ENCODE measurements at places on chromosomes 16 and 17.
A peak's percentile ranks its signal among the peaks of the same experiment; 100 is the strongest.

GRCh38 chr17:50345432-50346312, at the start of gene XYLT2:
Gene XYLT2 (plus strand): TSS chr17:50346126. CDS start chr17:50346141, 15 bp downstream.
- peak; percentile 89 for DNase-seq

GRCh38 chr17:46929413-46929812, 6.5 kb downstream of the GOSR2 start:
- no peak for DNase-seq

- DNase-seq, result no peak
Measured at GRCh38 chr17:61388561-61389356, 10.9 kb upstream of the TBX2 start.

DNA sequence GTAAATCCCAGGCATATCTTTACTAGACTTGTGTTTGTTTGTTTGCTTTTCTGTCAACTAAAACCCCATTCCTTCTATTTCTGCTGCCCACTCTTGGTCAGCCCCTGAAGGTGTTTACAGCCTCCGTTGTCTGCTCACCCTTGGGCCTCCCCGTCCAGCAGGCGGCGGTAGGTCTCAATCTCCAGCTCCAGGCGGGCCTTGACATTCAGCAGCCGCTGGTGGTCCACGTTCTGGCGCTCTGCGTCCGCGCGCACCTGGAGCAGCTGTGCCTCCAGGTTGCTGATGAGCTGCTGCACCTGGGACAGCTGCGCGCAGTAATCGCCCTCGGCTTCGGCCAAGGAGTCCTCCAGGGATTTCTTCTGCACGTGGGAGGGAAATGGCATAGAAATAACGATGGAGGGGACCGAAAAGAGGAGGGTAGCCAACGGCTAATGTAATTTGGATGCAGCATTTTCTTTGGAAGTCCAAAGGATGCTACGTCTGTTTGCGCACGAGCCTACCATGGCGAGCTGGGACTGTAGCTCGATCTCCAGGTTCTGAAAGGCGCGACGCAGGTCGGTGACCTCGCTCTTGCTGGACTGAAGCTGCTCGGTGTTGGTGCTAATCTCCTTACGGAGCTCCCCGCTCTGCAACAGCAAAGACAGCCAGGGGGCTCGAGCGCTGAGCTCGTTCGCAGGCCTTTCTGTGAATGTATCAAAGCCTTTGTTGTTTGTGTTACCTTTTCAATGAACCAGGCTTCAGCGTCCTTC, 3.9 kb downstream of the KRT12 start:
- DNase-seq, result no peak

DNA sequence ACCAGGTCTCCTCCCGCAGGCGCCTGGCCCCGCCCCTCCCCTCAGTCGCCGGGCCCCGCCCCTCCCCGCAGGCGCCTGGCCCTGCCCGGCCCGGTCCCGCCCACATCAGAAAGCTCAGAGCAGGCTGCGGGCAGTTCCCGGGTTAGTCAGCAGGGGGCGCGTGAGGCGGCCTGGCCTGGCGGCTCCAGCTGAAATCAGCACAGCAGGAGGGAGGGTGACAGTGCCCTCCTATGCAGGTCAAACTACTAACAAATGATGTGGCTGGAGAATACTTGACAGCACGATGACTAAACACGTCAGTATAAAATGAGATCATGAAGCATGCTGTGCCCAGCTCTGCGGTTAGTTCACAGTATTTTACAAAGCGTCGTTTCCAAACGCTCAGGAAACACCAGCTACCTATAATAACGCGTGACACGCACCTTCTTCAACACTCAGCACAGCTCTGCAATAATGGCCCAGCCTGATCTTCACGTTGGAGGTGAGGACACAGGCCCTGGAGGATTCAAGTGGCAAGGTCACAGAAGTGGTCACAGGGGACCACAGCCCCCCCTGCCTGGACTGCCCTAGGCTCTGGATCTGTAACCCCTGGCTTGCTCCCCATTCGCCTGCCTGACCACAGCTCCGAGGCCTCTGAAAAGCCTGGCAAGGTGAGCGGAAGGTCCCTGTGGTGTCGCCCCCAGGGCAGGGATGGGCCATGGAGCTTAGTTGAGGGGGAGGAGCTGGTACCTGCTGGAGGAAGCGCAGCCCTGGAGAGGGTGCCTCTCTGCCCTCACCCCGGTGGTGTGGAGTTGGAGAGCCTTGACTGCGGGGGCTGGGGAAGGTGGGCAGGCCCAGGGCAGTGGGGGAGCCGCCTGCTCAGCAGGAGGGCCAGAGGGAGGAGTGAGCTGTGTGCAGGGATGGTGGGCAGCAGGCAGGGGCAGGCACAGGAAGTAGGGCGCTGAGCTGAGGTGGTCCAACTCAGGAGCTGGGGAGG, 81.2 kb downstream of the KCNJ12 start:
- DNase-seq, result peak; percentile 85

- no peak for DNase-seq
Measured at GRCh38 chr16:22810226-22810625, 3.7 kb upstream of the HS3ST2 start.

DNA sequence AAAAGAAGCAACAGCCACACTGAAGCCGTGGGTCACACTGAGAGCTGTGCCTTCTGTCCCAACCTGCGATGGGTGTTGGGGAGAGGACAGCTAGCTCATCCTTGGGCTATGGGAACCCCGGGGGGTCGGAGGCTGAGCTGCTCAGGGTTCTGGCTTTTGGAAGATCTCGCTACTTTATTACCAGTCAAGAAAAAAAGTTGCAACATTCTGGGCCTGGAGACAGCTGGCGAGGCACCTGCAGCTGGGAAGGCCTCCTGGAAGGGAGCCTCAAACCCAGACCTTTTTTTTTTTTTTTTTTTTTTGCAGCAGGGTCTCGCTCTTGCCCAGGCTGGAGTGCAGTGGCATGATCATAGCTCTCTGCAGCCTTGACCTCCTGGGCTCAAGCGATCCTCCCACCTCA, 24.9 kb downstream of the TPSD1 start:
- DNase-seq, result no peak

GRCh38 chr17:40813804-40814203, 8.6 kb downstream of the KRT10 start:
- DNase-seq, result no peak

GRCh38 chr16:83393196-83393981, 414.4 kb upstream of the HSBP1 start:
- DNase-seq, result no peak

GRCh38 chr17:72479113-72479512, 358.3 kb downstream of the SOX9 start:
- DNase-seq, result no peak

- DNase-seq, result no peak
Measured at GRCh38 chr17:78673395-78673794, 96.2 kb upstream of the DNAH17 start.

DNA sequence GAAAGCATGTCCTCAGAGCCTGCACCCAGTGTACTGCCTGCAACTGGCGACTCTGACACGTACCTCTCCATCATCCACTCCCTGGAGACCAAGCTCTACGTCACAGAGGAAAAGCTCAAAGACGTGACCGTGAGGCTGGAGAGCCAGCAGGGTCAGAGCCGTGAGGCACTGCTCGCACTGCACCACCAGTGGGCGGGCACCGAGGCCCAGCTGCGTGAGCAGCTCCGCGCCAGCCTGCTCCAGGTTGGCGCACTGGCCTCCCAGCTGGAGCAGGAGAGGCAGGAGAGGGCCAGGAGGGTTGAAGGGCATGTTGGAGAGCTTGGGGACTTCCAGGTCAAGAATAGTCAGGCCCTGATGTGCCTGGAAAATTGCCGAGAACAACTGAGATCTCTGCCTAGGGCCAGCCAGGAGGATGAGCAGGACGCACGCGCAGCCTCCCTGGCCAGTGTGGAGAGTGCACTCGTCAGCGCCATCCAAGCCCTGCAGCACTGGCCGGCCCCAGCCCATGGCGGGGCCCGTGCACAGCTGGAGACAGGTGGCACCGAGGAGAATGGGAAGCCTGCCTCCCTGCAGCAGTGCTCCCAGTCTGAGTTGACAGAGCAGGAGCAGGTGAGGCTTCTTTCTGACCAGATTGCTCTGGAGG, 40.3 kb downstream of the PLD6 start:
- DNase-seq, result no peak

DNA sequence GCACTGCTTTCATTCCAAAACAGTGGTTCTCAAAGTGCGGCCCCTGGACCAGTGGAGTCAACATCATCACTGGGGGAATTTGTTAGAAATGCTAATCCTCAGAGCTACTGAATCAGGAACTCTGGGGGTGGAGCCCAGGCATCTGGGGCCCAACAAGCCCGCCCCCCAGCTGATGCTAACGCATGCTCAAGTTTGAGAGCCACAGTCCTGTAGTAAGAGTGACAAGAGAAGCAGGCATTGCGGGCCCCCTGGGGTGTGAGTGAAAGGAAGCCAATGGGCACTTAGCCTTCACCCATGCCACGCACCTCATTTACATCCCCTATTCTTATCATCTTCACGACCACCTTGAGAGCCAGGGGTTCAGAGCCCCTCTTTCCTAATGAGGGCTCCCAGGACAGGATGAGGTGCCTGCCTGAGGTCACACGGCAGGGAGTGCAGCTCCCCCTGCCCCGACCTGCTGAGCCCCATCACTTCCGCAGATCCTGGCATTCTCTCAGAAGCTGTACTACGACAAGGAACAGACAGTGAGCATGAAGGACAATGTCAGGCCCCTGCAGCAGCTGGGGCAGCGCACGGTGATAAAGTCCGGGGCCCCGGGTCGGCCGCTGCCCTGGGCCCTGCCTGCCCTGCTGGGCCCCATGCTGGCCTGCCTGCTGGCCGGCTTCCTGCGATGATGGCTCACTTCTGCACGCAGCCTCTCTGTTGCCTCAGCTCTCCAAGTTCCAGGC, 9.1 kb downstream of the CA4 start:
- no peak for DNase-seq

- DNase-seq, result no peak
Measured at GRCh38 chr17:5122586-5123342, 6.9 kb downstream of the USP6 start.

GRCh38 chr17:67216578-67217320, 28.2 kb downstream of the HELZ start:
- no peak for DNase-seq

DNA sequence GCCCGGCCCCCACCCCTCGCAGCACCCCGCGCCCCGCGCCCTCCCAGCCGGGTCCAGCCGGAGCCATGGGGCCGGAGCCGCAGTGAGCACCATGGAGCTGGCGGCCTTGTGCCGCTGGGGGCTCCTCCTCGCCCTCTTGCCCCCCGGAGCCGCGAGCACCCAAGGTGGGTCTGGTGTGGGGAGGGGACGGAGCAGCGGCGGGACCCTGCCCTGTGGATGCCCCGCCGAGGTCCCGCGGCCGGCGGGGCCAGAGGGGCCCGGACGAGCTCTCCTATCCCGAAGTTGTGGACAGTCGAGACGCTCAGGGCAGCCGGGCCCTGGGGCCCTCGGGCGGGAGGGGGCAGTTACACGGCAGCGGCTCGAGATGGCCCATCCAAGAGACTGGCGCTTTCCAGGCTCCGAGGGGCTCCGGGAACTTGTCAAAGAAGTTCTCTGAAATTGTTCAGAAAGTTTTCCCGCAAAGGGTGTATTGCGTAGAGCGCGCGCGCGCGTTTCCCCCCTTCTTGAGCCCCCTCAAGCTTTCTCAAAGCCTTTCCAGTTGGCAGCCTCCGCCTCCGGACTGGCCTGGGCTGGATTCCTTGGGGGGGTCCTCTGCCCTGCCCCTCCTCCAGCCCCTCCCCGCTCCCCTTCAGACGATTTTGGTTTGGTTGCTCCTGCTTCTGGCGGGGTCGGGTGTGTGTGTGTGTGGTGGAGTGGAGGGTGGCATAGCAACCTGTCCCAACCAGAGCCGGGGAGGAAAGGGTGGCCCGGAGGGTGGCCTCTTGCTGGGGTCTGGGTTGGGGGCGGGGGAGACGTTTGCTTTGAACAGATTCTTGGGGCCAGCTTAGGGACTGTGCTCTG, 504 bp downstream of the ERBB2 start:
- no peak for DNase-seq

DNA sequence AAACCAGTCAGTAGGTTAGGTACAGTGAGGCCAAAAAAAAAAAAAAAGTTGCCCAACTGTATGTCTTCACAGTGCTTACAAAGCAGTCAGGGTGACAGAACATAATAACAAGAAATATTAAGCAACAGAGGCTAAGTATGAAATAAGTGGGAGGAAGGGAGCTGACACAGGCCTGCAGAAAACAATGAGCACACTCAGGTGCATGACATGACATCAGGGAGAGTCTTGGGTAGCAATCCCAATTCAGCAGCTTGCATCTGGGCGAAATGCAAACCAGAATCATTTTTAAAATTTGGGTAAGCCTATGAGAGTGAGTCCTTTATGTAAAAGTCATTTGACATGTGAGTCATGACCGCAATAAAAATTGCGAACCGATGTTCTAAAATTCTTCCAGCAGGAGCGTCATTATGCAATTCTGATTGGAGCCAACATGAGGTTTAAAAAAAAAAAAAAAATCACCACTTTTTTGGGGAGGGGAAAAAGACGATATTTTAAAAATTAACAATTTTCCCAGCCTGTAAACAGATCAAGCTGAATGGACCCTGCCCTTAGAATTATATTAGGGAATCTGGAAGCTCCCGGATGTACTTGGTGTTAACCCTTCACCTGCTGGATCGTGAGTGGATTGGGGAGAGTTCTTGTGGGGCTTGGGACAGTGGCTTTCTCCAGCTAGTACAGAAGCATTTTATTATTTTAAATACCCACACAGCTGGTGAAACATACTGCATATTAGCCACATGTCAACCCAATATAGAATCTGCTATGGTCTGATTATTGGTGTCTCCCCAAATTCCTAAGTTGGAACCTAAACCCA, 127.9 kb downstream of the NPIPB5 start:
- DNase-seq, result no peak

- DNase-seq, result no peak
Measured at GRCh38 chr16:66652661-66653360, 43.7 kb downstream of the CMTM4 start.

- no peak for DNase-seq
Measured at GRCh38 chr17:13561606-13562270, 40.0 kb downstream of the HS3ST3A1 start.
